ENCODE measurements at places on chromosomes 5 and 9. TPM values are rescaled to one million over a fixed set of nuclear protein-coding genes. Genes with fewer than 3 reads are reported as not detected.

BRD3OS gene
- total RNA-seq = 19.0 TPM

GRCh38 chr5:42791151-42791550, 20.5 kb downstream of the SELENOP start:
- no peak for DNase-seq
- no peak overlapping the region for H3K4me3 ChIP-seq
- H3K27ac ChIP-seq = no peak overlapping the region
- no peaks in the 10 kb centered on the region for H3K27me3 ChIP-seq
- no peaks in the 10 kb centered on the region for H3K36me3 ChIP-seq
- no peaks in the 10 kb centered on the region for H3K4me1 ChIP-seq

DNA sequence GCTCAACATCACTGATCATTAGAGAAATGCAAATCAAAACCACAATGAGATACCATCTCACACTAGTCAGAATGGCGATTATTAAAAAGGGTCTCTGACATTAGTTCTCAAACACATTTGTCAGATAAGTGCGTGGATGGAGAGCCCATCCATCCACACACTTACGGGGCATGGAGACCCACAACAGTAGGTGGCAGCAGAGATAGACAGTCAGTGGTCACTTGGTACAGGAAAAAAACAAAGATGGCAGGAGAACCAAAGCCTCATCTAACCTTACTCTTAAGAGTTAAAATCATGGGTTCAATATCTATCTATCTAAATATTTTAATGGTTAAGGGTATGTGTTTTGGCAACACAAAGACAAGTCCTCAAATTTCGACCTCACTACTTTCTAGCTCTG, 1378.7 kb upstream of the C9orf72 start:
- H3K4me3 ChIP-seq = no peak overlapping the region
- no peaks in the 10 kb centered on the region for H3K27me3 ChIP-seq
- no peaks in the 10 kb centered on the region for H3K4me1 ChIP-seq
- no peaks in the 10 kb centered on the region for H3K36me3 ChIP-seq
- DNase-seq = no peak

- H3K27ac ChIP-seq = no peak overlapping the region
- H3K4me1 ChIP-seq = no peaks in the 10 kb centered on the region
- DNase-seq = peak; percentile 48
- no peak overlapping the region for H3K4me3 ChIP-seq
Observed at GRCh38 chr9:4640027-4640426, 22.1 kb upstream of the PLPP6 start.

- no peaks in the 10 kb centered on the region for H3K27me3 ChIP-seq
- H3K4me3 ChIP-seq = no peak overlapping the region
- no peak overlapping the region for H3K27ac ChIP-seq
- no peaks in the 10 kb centered on the region for H3K4me1 ChIP-seq
- no peak for DNase-seq
Observed at GRCh38 chr5:171712616-171713015, 73.0 kb upstream of the SMIM23 start.

GRCh38 chr5:172834415-172835289, 601 bp downstream of the ERGIC1 start:
- peaks cover 12% of the 10 kb centered on the region for H3K4me1 ChIP-seq
- no peak overlapping the region for H3K27ac ChIP-seq
- H3K36me3 ChIP-seq = no peaks in the 10 kb centered on the region
- DNase-seq = peak; percentile 62
- peak overlapping the region; percentile 75 for H3K4me3 ChIP-seq

DNA sequence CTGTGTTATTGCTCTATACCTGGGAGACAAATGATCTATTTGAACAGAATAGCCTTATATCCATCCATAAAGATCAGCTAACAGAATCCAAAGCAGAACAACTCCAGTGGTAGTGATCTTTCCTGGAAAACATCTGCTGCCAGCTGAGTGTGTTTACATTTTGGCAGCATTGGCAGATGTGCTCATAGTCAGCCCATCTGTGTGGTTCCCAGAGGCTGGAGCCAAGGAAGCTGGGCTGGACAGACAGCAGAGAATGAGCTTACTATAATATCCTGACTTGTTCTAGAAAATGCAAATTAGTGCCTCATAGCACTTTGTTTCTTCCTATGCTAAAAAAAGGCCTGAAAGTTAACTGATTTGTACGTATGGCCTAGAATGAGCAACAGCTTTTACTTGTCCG, 99.7 kb downstream of the ST8SIA4 start:
- H3K27me3 ChIP-seq = no peaks in the 10 kb centered on the region
- no peaks in the 10 kb centered on the region for H3K4me1 ChIP-seq
- no peak for DNase-seq

- DNase-seq = no peak
- H3K4me3 ChIP-seq = peak overlapping the region; percentile 59
- H3K4me1 ChIP-seq = peaks cover 22% of the 10 kb centered on the region
- no peak overlapping the region for H3K27ac ChIP-seq
- H3K36me3 ChIP-seq = no peaks in the 10 kb centered on the region
Observed at GRCh38 chr5:2738700-2739359, 12.6 kb downstream of the IRX2 start.

DNA sequence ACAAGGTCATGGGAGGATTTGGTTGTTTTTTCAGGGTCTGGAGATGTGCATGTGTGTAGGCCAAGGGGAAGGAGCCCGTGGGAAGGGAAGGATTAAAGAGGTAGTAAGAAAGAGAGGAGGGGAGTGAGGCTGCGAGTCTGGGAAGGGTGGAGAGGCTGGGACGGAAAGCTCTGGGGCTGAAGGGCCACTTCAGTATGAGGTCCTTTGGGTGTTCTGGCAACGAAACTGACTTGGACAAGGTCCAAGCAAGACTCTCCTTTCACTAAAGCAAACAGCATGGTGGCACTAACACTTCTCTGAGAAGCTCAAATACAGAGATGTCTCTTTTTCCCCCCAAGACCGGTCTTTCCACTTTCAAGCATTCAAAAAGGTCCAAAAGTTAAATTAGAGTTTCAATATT, 394.5 kb downstream of the ARHGEF28 start:
- H3K36me3 ChIP-seq = no peaks in the 10 kb centered on the region
- DNase-seq = no peak
- H3K27ac ChIP-seq = no peak overlapping the region
- H3K4me1 ChIP-seq = no peaks in the 10 kb centered on the region
- H3K27me3 ChIP-seq = no peaks in the 10 kb centered on the region
- H3K4me3 ChIP-seq = no peak overlapping the region

ARID3C gene
- 5.3 TPM for total RNA-seq

- no peak for DNase-seq
- H3K4me3 ChIP-seq = no peak overlapping the region
Observed at GRCh38 chr5:172550996-172551395, 90.1 kb upstream of the NEURL1B start.

GPR150 gene
- 0.12 TPM for total RNA-seq

PCDHB4 gene
- total RNA-seq = 1.9 TPM

EGFL7 gene
- total RNA-seq = 16.5 TPM

SMIM33 gene
- not detected for total RNA-seq

- H3K27ac ChIP-seq = no peak overlapping the region
- H3K4me1 ChIP-seq = peaks cover 8% of the 10 kb centered on the region
- no peak overlapping the region for H3K4me3 ChIP-seq
- no peak for DNase-seq
Observed at GRCh38 chr5:68071282-68071632, 144.3 kb upstream of the PIK3R1 start.

FREM1 gene
- total RNA-seq = 1.1 TPM

DNA sequence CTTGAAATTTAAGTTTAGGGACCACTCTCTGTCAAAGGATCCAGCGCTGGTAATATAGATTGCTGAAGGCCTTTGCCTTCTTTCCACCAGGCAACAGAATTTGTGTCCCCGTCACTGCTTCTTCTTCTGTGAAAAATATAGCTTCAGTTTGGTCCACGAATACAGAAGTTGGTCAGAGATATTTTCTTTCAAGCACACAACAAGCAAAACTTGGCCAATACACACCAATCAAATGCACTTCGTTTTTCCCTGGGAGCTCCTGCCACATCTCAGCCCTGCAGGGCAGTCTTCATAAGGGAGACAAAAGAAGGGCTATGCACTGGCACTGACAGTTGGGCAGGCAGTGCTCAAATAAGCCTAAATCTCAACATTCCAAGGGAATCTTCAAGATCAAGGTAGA, 22.9 kb downstream of the HAVCR2 start:
- H3K4me3 ChIP-seq = no peak overlapping the region
- no peak for DNase-seq
- no peaks in the 10 kb centered on the region for H3K4me1 ChIP-seq
- no peaks in the 10 kb centered on the region for H3K36me3 ChIP-seq

GRCh38 chr9:468766-469426, 254.2 kb downstream of the DOCK8 start:
- DNase-seq = no peak
- H3K4me1 ChIP-seq = peaks cover 8% of the 10 kb centered on the region
- H3K27me3 ChIP-seq = no peaks in the 10 kb centered on the region
- H3K4me3 ChIP-seq = peak overlapping the region; percentile 53

PKD2L2 gene
- not detected for total RNA-seq

- DNase-seq = peak; percentile 22
- no peak overlapping the region for H3K27ac ChIP-seq
- H3K27me3 ChIP-seq = no peaks in the 10 kb centered on the region
- H3K4me3 ChIP-seq = no peak overlapping the region
- no peaks in the 10 kb centered on the region for H3K4me1 ChIP-seq
Observed at GRCh38 chr5:96687812-96688453, 25.8 kb downstream of the CAST start.

ADGRD2 gene
- total RNA-seq = 0.43 TPM

- no peak overlapping the region for H3K4me3 ChIP-seq
- no peak for DNase-seq
- no peak overlapping the region for H3K27ac ChIP-seq
- H3K36me3 ChIP-seq = no peaks in the 10 kb centered on the region
- H3K4me1 ChIP-seq = peaks cover 30% of the 10 kb centered on the region
Observed at GRCh38 chr5:107698286-107698685, 27.5 kb upstream of the EFNA5 start.

DNA sequence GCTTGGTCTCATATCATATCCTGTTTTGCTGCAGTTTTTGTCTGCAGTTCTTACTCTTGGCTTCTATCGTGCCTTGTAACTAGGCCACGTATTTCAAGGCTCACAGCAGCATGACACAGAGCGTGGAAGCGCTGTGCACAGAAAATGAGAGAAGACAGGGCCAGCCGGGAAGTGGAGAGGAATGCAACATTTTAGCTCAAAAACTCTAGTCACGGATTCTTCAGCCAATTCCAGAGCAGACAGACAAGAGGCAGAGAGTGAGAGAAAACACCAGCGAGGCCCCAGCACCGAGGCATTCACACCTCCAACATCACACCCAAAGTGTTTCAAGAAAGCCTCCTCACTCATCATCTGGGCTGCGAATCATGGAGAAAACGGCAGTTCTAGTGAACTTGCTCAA, 160.8 kb downstream of the DNAH5 start:
- no peak overlapping the region for H3K27ac ChIP-seq
- H3K36me3 ChIP-seq = no peaks in the 10 kb centered on the region
- H3K4me3 ChIP-seq = no peak overlapping the region
- H3K4me1 ChIP-seq = no peaks in the 10 kb centered on the region

DNA sequence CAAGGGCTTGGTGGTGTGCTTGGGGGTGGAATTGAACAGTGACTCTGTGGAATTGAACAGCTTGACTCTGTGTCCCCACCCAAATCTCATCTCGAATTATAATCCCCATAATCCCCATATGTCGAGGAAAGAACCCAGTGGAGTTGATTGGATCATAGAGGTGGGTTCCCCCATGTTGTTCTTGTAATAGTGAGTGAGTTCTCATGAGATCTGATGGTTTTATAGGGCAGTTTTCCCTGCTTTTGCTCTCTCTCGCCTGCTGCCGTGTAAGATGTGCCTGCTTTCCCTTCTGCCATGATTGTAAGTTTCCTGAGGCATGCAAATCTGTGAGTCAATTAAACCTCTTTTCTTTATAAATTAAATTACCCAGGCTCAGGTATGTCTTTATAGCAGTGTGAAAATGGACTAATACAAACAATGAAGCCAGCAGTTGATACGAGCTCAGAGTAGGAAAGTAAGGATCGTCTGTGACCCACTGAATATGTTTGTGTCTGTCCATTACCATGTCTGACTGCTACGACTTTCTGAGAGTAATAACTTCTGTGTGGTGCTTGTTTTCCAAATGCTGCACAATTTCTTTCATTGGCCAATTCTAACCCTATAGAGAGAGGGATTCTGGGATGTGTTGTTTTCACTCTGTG, 17.9 kb upstream of the RICTOR start:
- no peak for DNase-seq
- no peak overlapping the region for H3K4me3 ChIP-seq
- no peak overlapping the region for H3K27ac ChIP-seq
- H3K4me1 ChIP-seq = no peaks in the 10 kb centered on the region
- no peaks in the 10 kb centered on the region for H3K36me3 ChIP-seq
- no peaks in the 10 kb centered on the region for H3K27me3 ChIP-seq

GRCh38 chr5:67858471-67859031, 357.0 kb upstream of the PIK3R1 start:
- H3K4me3 ChIP-seq = no peak overlapping the region
- H3K36me3 ChIP-seq = no peaks in the 10 kb centered on the region
- no peak for DNase-seq
- no peaks in the 10 kb centered on the region for H3K27me3 ChIP-seq
- no peaks in the 10 kb centered on the region for H3K4me1 ChIP-seq
- H3K27ac ChIP-seq = no peak overlapping the region

ROPN1L gene
- total RNA-seq = not detected

DNA sequence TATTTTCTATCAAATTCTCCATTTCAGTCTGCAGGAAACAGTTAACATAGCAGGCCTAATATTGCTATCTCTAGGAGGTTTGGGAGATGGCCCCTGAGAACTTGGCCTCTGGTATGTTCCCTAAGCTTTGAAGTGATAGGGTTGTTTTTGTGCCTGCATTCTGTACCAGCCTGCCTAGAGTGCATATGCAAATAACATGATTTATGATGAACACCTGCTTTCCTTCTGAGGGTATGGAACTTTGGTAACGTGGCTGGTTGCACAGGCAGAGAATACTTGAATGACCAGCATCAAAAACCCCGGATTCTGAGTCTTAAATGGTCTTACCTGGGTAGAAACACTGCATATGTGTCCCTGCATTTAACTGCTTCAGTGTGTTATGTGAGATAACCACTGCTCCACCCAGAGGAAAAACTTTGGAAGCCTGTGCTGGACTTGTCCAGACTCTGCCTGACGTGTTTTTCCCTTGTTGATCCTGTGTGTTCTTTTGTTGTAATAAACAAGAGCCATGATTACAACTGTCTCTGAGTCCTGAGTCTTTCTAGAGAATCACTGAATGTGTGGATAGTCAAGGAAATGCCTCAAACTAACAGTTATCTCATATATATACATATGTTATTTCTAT, 111.3 kb upstream of the ABCA1 start:
- H3K4me3 ChIP-seq = no peak overlapping the region
- H3K36me3 ChIP-seq = no peaks in the 10 kb centered on the region
- no peaks in the 10 kb centered on the region for H3K27me3 ChIP-seq
- H3K4me1 ChIP-seq = peaks cover 11% of the 10 kb centered on the region
- no peak overlapping the region for H3K27ac ChIP-seq
- DNase-seq = no peak

DNA sequence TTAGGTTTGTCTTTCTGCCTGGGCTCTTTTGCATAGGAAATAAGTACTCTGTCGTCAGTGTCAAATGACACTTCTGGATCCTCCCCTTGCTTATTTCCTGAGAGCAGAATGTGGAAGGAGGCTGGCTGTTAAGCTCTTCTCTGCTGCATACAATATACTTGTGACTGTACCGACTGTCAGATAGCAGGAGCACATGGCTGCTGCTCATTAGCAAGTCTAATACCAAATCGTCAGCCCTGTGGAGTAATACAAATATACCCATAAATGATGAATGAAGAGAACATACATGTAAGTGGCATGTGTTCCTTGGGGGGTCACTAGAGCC, at the start of gene GPR151:
TSS of gene GPR151 (minus strand) at position 40 of the 325 bp plus-strand sequence. CDS start 77 bp downstream, outside the sequence.
- H3K27ac ChIP-seq = no peak within 1 kb of the TSS
- H3K4me3 ChIP-seq = no peak within 1 kb of the TSS
- peaks cover under 1% of the 10 kb centered on the region for H3K36me3 ChIP-seq
- no peaks in the 10 kb centered on the region for H3K27me3 ChIP-seq
- no peak for DNase-seq
- peaks cover 5% of the 10 kb centered on the region for H3K4me1 ChIP-seq
